ENCODE measurements at places on chromosomes 4 and X.

DNA sequence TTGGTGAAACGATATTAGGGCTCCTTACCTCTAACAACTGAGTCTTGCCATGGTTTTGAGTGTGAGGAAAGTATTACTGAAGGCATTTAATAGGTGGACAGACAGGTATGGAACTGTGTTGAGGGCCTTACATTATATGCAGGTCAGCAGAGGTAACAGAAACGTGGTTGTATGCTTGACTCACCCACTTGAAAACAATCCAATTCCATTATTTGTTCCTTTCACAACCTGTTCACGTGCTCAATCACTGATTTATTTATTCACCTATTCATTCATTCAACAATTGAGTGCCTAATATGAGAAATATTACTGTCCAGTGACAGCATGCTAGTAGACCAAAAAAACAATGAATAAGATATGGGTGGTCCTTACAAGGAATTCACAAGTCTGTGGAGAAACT is 33.3 kb upstream of the PPARGC1A start:
- DNase-seq = no peak

GRCh38 chr4:121938282-121939092 is 13.4 kb downstream of the TRPC3 start:
- no peak for DNase-seq

DNA sequence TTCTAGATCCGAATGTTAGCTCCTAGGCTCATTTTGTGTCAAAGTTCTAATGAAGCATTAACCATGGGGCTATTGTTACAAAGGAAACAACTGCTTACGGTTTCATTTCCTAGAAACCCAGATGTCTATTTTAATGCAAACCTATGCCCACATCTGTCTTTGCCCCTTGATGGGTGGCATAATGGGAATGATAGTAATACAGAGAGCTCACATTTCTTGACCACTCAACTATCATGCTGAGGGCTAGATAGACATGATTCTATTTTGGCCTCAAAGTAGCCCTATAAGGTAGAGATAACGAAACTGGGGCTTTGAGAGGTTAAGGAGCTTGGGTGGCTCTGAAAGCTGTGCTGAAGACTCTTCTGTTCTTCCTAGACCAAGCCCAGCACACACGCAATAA is 1.9 kb downstream of the TLR7 start:
- no peak for DNase-seq

DNA sequence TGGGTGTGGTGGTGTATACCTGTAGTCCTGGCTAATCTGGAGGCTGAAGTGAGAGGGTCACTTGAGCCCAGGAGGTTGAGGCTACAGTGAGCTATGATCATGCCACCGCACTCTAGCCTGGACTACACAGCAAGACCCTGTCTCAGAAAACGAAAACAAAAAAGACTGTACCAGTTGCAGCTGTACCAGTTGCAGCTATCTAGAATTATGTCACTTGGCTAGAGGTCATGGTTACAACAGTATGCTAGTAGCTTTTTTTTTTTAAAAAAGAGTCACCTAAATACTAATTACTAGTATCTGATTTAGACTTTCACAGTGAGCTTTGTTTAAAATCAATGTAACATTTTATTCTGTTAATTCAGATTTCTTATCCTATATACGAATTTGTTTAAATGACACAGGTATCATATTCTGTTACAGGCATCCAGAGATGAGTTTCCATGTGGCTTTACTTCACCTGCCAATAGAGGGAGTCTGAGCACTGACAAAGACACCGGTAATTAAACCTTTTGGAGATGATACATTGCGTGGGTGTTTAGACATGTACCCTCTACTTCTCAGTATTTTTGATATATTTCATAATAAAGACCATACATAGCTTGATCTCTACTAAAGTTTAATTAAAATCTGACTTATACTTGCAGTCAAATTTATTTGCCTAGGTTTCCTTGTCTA is 100.2 kb upstream of the IL13RA1 start:
- no peak for DNase-seq

GRCh38 chr4:72314869-72315268 is 254.2 kb downstream of the ADAMTS3 start:
- DNase-seq = no peak

- DNase-seq = peak; percentile 27
Measured at GRCh38 chr4:86977621-86978184, 42.9 kb downstream of the AFF1 start.

GRCh38 chr4:122005064-122005755 is 53.4 kb upstream of the TRPC3 start:
- DNase-seq = no peak

Data from NCI-H510A (cell line).